ENCODE measurements at places on chromosomes 13 and 19. TPM values are rescaled to one million over a fixed set of nuclear protein-coding genes. Genes with fewer than 3 reads are reported as not detected.

- no peaks in the 10 kb centered on the region for H3K36me3 ChIP-seq
- peak overlapping the region; percentile 80 for H3K4me3 ChIP-seq
- H3K27ac ChIP-seq, result peak overlapping the region; percentile 99
- peak; percentile 94 for DNase-seq
- H3K27me3 ChIP-seq, result no peaks in the 10 kb centered on the region
Observed at GRCh38 chr19:38335949-38336637, 463 bp downstream of the CATSPERG start.

DNA sequence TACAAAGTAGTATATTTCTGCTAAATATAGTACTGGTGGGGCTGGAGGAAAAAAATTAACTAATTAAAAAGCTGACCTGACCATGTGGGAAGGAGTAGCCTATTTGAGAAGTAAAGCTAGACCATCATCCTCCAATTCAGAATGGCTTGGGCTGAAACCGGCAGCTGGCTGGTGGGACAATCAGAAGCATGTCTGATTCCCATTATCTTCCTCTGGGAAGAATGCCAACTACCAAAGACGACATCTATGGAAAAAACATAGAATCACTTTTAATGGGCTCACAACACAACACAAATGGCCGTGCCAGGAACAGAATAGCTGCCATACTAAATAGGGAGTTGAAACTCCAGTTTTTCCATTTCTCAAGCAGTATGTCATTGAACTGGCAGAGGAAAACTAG lies 120.4 kb upstream of the FREM2 start:
- no peak for DNase-seq
- no peaks in the 10 kb centered on the region for H3K4me1 ChIP-seq
- no peaks in the 10 kb centered on the region for H3K36me3 ChIP-seq
- H3K27me3 ChIP-seq, result no peaks in the 10 kb centered on the region
- no peak overlapping the region for H3K4me3 ChIP-seq

DNA sequence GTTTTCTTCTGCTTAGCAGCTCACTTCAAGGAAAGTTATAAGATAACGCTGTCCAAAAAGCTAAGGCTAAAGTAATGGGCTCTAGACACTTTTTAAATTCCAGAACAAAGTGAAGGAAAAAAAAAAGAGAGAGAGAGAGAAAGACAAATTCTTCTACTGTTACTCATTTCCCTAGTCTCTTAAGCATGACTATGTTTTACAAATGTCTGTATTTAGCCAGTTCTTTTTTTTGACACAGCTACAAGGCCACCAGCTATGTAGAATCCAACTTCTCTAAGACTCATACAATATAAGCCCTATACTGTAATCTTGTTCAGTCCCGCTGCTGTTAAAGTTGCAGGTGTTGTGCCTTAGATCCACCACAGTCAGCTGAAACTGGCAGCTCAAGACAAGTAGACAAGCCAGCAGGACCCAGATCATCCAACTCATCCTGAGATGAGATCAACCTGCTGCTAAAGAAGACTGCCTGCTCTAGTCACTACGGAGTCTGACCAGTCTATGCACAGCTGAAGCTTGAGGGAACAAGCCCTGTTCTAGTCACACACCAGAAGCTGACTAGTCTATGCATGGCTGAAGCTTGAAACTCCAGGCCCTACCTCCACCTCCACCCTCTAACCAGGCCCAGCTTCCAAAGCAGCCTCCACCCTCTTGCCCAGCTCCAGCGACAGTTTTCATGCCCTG lies 10.3 kb upstream of the ZNF83 start:
- no peaks in the 10 kb centered on the region for H3K27me3 ChIP-seq
- H3K4me1 ChIP-seq, result no peaks in the 10 kb centered on the region
- no peak overlapping the region for H3K4me3 ChIP-seq
- H3K27ac ChIP-seq, result no peak overlapping the region
- no peak for DNase-seq

DNA sequence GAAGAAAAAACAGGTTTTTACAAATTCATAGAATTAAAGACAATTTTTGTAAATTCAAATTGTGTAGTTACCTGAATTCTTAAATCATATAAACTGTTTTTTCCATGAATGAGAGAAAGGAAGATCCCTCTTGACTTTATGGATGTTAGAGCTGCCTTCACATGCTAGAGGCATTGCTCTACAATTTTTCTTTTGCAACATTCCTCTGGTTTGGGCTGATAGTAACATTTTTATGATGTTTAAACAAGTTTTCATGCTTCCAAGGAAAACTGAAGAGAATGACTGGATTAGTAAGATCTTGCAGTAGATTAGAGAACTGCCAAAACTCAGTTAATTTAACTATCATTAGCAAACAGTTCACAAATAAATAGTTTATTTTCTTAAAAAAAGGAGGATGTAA lies 250.6 kb downstream of the GPC6 start:
- no peaks in the 10 kb centered on the region for H3K27me3 ChIP-seq
- no peaks in the 10 kb centered on the region for H3K4me1 ChIP-seq
- DNase-seq, result no peak
- H3K27ac ChIP-seq, result no peak overlapping the region
- no peak overlapping the region for H3K4me3 ChIP-seq
- no peaks in the 10 kb centered on the region for H3K36me3 ChIP-seq

GRCh38 chr13:22049384-22049783 lies 378.5 kb downstream of the FGF9 start:
- no peak overlapping the region for H3K27ac ChIP-seq
- no peaks in the 10 kb centered on the region for H3K36me3 ChIP-seq
- H3K4me1 ChIP-seq, result no peaks in the 10 kb centered on the region

DNA sequence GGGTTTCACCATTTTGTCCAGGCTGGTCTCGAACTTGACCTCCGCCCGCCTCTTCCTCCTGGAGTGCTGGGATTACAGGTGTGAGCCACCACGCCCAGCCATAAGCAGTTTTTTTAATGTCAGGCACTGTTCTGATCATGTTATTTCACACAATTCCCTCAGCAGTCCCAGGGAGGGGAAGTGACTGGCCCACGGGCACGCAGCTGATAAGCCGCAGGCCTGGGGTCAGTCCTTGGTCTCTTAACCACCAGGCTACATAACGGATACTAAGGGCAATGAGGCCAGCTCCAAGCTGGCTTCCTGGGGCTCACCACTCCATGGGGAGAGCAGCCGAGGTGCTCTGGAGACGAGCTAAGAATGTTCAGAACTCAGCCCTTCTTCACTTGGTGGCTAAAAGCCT lies 13.5 kb downstream of the BRSK1 start:
- no peaks in the 10 kb centered on the region for H3K27me3 ChIP-seq
- no peaks in the 10 kb centered on the region for H3K36me3 ChIP-seq
- no peak overlapping the region for H3K27ac ChIP-seq
- no peak overlapping the region for H3K4me3 ChIP-seq

MBNL2 gene
- 64.1 TPM for total RNA-seq

ASF1B gene
- 4.1 TPM for total RNA-seq

HSPB6 gene
- 79.8 TPM for total RNA-seq

SYCN gene
- total RNA-seq, result not detected

SIX5 gene
- 11.2 TPM for total RNA-seq
